Type B pancreatic cell (in vitro differentiated cells): ENCODE measurements at places on chromosomes 11 and 22. TPM values are rescaled to one million over a fixed set of nuclear protein-coding genes. Genes with fewer than 3 reads are reported as not detected.

The SCN2B gene
- 2.8 TPM in 1 of 2 replicates, not detected in the other for total RNA-seq

The NLRP6 gene
- 0.19 TPM in 1 of 2 replicates, not detected in the other for total RNA-seq

DNA sequence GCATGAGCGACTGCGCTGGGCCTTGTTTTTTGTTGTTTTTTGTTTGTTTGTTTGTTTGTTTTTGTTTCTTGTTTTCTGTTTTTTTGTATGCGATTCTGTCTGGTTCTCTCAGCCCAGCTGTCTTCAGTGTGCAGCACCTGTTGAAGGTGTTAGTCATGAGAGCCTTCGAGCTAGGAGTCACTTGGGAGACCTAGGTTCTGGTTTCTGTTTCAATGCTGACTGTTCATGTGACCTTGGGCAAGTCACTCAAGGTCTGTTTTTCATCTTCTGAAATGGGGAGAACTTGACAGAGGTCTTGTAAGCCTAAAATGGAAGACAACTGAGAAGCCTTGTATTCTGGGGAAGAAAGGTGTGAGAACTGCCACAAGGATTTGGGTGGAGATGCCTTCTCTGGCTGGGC lies 1.8 kb downstream of the DCPS start:
- DNase-seq: no peak

The TESMIN gene
- total RNA-seq: 6.7 and 9.7 TPM in 2 replicates

- no peak for DNase-seq
Observed at GRCh38 chr22:30565341-30565740, 9.1 kb downstream of the GAL3ST1 start.

- no peak for DNase-seq
Observed at GRCh38 chr11:117121176-117121575, 22.9 kb upstream of the PAFAH1B2 start.

DNA sequence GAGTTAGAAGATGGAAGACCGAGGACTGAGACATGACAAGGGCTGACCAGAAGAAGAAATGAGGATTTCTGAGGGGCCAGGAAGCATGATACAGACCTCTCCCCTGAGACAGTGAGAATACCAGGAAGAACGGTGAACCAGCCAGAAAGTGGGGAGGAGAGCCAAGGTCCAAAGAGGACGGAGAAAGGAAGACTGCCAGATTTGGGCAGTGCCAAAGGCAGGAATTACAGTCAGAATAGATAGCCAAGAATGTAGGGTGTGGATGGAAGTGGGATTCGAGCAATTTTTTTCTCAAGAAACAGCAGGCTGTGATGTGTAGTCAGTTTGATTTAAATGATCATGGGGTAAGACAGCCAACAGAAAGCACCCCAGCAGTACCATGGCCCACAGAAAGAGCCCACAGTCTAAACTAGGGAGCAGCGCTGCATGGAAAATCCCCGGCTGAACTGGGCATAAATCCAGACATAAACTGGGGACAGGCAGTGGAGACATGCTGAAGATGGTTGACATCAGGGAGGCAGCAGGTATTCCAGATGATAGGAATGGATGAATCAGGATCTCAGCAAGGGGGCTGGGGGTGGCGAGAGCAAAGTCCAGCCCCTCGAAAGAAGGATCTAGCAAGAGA lies 67.3 kb upstream of the BARX2 start:
- no peak for DNase-seq

- no peak for DNase-seq
Observed at GRCh38 chr11:30281476-30282288, 41.2 kb upstream of the ARL14EP start.

- DNase-seq: no peak
Observed at GRCh38 chr11:121412711-121413415, 39.3 kb upstream of the SORL1 start.

GRCh38 chr11:114168691-114169090 lies 109.2 kb downstream of the ZBTB16 start:
- DNase-seq: no peak

The FGF19 gene
- 1.7 and 3.5 TPM in 2 replicates for total RNA-seq

DNA sequence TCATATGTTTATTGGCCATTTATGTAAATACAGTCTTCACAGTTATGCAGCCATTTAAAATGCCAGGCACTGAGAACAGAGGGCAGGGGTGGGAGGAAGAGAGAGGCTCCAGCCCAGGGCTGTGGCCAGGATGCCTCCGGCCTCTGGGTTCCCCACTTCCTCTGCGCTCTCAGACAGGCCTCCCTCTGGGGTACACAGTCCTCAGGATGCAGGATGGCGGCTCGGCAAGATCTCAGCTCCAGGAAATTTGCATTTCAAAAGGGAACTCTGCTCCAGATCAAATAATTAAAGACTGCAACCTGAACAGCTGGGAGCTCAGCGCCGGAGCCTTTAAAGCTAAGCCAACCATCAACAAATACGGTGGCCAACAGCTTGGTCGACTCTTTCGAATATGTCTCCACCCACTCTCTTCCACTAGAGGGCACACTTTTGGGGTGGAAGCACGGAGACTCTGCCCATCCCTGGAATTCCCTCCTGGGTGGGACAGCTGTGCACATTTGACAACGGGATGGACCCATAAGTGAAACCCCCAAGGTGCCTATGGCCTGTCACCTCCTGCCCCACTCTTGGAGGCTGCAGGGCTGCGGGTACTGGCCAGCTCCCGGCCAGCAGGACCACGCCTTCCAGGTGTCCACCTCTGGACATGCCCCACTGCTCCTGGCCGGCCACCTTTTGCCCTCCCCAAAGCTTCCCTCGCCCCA lies 1044.7 kb downstream of the BRD1 start:
- DNase-seq: no peak

The CFAP300 gene
- 2.3 and 4.1 TPM in 2 replicates for total RNA-seq

The PAMR1 gene
- total RNA-seq: 2.5 and 14.2 TPM in 2 replicates

GRCh38 chr11:76339221-76339620 lies 41.7 kb downstream of the THAP12 start:
- DNase-seq: no peak

GRCh38 chr11:118223992-118224391 lies 819 bp downstream of the JAML start:
- no peak for DNase-seq

DNA sequence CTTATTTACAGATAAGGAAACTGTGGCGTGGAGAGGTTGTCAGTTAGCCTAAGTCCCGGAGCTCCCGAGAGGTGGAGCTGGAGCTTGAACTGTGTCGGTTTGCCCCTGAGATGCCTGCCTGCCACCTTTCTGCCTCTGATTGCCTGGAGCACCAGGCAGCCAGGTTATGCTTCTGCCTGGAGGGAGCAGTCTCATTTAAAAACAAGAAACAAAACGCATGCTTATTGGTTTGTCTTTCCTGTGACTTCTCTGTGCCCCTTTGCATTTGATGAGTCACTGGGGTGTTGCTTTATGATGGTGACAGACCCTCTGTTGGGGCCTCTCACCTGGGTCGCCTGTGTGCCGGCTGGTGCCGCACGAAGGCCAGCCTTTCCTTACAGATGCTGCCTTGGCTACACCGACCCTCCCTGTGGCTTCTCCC lies 12.2 kb downstream of the AP2A2 start:
- DNase-seq: no peak

The CD151 gene
- 126 and 128 TPM in 2 replicates for total RNA-seq

DNA sequence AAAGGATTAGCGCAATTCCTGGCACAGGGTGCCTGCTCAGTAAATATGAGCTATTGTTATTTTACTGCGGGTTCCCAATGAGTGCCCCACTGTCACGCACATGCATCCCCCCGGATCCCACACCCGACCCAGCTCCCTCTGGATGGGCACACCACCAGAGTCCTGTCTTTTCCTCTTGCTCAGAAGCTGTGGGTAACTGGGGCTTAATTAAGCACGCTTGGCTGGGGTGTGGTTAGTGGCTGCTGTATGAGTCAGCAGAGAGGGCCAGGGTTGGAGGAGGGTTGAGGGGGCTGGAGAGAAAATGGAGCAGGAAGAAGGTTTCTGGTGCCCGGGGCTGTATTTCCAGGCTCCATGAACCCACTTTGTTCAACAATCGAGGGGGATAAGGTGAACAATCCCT lies 30.3 kb upstream of the NECTIN1 start:
- no peak for DNase-seq

DNA sequence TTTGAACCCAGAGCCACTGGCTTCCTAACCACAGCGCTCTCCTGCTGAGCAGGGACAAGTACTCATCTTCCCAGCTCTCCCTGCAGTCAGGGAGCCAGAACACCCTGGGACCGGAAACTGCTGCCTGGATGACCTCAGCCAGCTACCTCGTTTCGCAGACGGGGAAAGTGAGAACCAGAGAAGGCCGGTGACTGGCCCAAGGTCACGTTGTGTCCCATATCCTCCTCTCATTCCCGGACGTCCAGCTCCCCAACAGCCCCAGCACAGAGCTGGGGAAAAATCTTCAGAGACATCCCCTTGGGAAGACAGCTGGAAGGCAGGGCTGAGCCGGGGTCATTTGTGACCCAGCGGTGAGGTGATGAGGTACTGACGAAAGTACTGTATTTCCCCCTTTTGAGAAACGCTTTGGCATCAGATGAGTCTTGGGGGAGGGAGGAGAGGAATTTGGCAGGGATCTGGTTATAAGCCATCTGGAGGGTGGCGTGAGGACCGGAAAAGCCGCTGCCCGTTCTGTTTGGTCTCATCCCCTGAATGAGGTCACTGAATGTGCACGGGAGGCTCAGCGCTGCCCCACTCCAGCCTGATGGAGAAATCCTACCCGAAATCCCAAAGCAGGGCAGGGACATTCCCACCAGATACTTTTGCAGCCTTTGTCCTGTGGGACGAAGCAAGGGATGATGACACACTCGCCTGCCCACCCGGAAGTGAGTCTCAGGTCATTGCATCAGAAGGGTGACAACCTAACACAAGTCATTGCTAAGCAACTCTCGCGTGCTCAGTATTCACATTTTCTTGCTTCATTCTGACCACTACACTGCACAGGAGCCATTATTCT lies 41.1 kb downstream of the LIF start:
- DNase-seq: no peak

- DNase-seq: no peak
Observed at GRCh38 chr22:32804531-32805360, 3.2 kb downstream of the TIMP3 start.

The FOLR2 gene
- total RNA-seq: not detected in 2 replicates

- DNase-seq: no peak
Observed at GRCh38 chr11:103844327-103845215, 191.9 kb upstream of the DDI1 start.

The GRIK4 gene
- total RNA-seq: 0.17 and 0.72 TPM in 2 replicates

DNA sequence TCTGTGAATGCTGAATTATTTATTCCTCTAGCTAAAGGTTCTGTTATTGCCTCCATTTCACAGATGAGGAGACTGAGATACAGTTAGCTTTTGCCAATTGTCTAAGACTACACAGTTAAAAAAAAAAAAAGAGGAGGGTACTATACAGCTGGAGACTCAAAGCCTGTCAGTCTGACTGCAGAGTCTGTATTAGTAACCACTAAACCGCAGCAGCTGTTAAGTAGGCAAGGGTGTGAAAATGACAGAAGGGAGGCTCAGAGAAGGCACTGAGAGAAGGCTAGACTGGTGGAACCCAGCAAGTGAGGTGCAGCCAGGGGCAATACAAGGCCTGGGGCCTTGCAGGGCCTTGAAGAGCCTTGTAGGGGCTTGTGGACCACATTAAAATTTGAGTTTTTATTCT lies 181.2 kb downstream of the CSNK2A3 start:
- no peak for DNase-seq

- DNase-seq: no peak
Observed at GRCh38 chr11:103923451-103923931, 112.9 kb upstream of the DDI1 start.

- DNase-seq: no peak
Observed at GRCh38 chr11:64842851-64843685, 1.4 kb downstream of the CDC42BPG start.

The MS4A7 gene
- total RNA-seq: not detected in 2 replicates

- no peak for DNase-seq
Observed at GRCh38 chr11:34475656-34476055, 36.9 kb downstream of the CAT start.

- DNase-seq: no peak
Observed at GRCh38 chr11:73800276-73800806, 12.7 kb downstream of the MRPL48 start.

The CDC42EP1 gene
- 20.5 and 30.4 TPM in 2 replicates for total RNA-seq

- no peak for DNase-seq
Observed at GRCh38 chr11:72642043-72642883, 32.0 kb downstream of the PDE2A start.

GRCh38 chr22:20957683-20958431 lies 9.2 kb upstream of the AIFM3 start:
- no peak for DNase-seq

GRCh38 chr22:39851606-39852315 lies 41.8 kb downstream of the ENTHD1 start:
- DNase-seq: no peak

GRCh38 chr22:41745968-41746367 lies 46.7 kb downstream of the MEI1 start:
- DNase-seq: no peak

- DNase-seq: no peak
Observed at GRCh38 chr11:75862437-75862836, 47.4 kb downstream of the UVRAG start.

- DNase-seq: no peak
Observed at GRCh38 chr11:122322329-122322728, 206.3 kb upstream of the BLID start.

DNA sequence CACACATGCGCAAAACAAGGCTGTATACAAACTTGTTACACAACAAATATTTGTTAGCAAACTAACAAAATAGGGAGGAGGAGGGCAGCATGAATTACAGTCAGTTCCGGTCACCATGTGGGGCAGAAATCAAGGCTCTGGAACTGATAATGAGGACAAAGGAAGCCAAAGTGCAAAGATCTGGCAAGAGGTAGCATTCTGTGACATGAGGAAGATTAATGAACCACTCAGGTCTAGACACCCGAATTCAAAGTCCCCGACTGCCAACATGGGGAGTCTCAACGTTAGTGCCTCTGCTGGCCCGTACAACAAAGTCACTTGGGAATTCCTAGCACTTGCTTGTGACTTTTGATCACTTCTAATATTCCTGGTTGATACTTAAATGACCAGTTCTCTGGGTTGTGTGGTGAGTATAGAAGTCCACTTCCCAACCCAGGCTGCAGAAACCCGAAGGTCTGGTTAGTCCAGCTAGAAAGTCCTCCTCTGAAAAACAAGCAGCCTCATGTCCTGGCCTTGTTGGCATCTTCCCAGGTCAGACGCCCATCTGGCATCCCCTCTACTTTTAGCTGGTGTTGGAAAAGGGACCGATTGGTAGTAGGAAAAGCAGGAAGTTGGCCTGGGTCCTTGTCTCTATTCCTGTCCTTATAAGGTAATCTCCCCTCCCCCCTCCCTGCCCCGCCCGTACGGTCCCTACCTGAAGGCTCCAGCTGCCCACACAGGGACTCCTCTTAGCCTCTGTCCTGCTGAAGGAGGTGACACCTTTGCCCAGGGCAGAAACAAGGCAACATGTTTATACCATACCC lies 1.6 kb downstream of the SUN2 start:
- no peak for DNase-seq

DNA sequence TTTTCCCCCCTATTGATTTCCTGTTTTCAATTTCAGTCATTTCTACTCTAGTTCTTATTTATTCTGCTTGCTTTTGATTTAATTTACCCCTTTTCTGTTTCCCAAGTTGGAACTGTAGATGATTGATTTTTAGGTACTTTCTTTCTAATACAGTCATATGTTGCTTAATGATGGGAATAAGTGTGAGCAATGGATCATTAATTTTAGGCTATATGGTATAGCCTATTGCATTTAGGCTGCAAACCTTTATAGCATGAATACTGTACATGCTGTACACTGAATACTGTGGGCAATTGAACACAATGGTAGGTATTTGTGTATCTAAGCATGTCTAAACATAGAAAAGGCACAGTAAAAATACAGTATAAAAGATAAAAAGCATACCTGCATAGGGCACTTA lies 44.9 kb downstream of the DDX10 start:
- DNase-seq: no peak

The PLAAT2 gene
- total RNA-seq: 6.0 and 7.8 TPM in 2 replicates

GRCh38 chr22:17916226-17916889 lies 108.0 kb downstream of the MICAL3 start:
- DNase-seq: no peak
